ENCODE measurements at places on chromosomes 11 and 22.

DNA sequence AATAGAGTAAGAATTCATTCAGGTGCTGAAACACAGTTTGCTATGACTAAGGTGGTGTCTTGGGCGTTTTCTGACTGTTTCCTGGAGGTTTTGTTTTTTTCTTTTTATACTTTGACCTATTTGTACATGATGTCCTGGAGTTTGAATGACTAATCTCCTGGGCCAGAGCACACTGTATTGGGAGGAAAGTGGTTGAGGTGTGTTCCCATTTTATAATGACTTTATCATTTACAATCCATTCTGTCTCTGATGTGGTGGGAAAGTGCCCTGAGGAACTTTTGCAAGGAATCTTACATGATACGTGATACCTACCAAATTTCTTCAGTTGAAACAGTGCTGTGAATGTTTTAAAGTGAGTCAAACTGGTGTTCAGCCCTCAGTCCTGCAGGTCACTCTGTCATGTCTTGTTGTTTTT is 80.8 kb downstream of the TNRC6B start:
- ATAC-seq: no peak

DNA sequence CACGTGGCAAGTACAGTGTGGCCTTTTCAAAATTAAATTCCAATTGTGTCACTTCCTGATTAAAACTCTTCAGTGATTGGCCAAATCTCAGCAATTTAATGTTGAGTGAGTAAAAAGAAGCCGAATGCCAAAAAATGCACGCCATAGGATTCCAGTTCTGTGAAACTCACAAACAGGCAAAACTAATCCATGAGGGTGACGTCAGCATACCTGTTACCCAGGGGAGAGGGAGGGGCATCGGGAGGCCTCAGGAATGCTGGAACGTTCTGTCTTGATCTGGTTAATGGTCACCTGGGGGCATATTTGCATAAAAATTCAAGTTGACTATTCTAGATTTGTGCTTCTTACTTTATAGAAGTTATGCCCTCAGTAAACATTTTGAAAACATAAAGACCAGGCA is 39.9 kb upstream of the RAB1B start:
- ATAC-seq: no peak

DNA sequence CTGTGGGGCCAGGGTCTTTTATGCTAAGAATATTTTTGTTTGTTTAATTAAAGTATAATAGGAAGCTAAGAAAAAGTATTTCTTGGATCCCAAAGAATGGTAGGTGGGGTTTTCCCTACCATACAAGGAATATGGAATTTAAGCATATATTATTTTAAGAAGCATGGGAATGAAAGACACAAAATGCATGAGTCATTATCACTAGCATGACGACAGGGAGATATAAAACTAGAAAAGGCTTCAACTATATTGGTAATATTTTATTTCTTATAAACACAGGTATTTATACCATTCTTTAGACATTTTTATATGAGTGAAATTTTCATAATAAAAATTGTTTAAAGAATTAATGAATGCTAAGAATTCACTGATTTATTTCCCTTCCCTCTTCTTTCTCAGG is 39.3 kb upstream of the SOX6 start:
- ATAC-seq: no peak

GRCh38 chr11:60924110-60924905 is at the start of gene TMEM132A:
Gene TMEM132A, plus strand, starts transcription at chr11:60924460. Its CDS starts 174 bp downstream, at chr11:60924634.
- peak; percentile 93 for ATAC-seq

GRCh38 chr11:65695459-65696241 is 16.4 kb upstream of the KAT5 start:
- ATAC-seq: no peak

GRCh38 chr22:40310081-40310767 is 36.1 kb upstream of the ADSL start:
- peak; percentile 95 for ATAC-seq

DNA sequence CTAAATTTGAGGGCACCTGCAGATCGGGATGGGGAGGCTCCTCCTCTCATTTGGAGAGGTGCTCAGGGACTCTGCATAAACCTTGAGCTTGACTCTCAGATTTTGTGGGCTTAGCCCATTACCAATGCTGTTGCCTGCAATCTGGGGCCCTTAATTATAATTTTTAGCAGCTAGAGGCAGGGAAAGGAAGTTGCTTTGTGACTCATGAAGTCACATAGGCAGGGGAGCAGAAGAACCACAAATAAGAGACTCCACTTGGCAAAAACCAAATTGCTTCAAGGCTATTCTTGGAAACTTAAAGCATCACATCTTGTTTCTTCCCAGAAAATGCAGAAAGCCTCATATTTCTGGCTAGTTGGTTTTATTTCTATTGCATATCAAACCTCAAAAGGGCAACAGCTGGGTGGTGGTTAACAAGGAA is 46.9 kb downstream of the MICAL2 start:
- no peak for ATAC-seq

DNA sequence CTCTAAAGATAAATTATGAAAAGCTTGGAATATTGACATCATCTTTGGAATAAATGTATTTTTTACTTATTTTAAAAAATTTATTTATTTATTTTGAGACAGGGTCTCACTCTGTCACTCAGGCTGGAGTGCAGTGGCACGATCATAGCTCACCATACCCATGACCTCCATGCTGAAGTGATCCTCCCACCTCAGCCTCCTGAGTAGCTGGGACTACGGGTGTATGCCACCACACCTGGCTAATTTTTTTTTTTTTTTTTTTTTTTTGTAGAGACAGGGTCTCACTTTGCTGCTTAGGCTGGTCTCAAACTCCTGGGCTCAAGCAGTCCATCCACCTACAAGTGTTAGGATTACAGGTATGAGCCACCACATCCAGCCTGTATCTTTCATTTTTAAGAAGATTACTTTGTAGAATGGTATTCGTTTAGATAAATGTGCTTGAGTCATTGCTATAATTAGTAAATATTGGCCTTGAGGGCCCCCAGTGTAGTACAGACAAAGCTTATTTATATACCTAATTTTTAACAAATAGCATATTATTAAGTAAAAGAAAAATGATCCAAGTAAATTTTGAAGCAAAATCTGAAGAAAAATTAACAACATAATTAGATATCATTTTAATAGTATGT is 8.5 kb downstream of the SWAP70 start:
- ATAC-seq: no peak

GRCh38 chr11:85912414-85912813 is 57.2 kb downstream of the CCDC83 start:
- no peak for ATAC-seq

- no peak for ATAC-seq
Measured at GRCh38 chr11:2198621-2199365, 27.2 kb upstream of the TH start.

DNA sequence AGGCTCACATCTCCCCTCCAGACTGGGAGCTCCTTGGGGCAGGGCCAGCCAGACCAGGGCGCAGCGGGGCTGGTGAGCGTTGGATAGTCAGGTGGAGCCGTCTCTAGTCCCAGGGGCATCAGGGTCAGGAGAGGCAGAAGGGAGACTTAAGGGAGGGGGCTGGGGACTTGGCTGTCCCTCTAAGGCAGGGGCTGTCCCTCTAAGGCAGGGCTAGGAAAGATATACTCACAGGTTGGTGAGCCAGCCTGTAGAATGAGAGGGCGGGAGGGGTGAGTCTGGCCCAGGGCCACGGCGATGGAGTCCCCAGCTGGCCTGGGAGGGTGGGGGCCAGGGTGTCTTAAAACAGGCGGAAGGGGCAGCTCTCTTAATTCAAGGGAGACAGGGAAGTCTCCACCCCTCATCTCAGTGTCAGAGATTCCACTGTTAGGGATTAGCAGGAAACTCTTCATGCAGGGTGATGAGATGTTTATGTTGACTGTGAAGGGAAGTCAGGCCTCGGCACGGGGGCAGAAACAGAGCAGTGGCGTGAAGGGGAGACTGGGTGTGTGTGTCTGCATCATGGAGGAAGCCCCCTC is 11.3 kb downstream of the P2RY2 start:
- ATAC-seq: no peak

GRCh38 chr11:97487387-97487786 is 1097.6 kb downstream of the JRKL start:
- ATAC-seq: no peak

DNA sequence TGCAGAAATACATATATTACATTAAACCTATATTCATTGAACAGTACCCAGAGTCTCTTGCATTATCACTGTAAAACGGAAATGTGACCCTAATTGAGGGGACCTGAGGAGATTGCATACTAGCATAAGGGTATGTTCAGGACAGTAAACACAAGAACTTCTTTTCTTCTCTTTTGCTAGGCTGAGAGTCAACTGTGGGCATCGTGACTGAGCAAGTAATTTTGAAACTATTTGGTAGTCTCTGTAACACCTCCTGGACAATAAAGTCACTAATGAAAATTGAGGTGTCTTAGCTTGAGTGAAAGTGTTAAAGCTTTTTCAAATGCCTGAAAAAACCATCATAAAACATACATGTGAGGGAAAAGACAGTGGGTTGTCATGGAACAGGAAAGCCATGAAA is 90.9 kb downstream of the PDHX start:
- ATAC-seq: no peak

DNA sequence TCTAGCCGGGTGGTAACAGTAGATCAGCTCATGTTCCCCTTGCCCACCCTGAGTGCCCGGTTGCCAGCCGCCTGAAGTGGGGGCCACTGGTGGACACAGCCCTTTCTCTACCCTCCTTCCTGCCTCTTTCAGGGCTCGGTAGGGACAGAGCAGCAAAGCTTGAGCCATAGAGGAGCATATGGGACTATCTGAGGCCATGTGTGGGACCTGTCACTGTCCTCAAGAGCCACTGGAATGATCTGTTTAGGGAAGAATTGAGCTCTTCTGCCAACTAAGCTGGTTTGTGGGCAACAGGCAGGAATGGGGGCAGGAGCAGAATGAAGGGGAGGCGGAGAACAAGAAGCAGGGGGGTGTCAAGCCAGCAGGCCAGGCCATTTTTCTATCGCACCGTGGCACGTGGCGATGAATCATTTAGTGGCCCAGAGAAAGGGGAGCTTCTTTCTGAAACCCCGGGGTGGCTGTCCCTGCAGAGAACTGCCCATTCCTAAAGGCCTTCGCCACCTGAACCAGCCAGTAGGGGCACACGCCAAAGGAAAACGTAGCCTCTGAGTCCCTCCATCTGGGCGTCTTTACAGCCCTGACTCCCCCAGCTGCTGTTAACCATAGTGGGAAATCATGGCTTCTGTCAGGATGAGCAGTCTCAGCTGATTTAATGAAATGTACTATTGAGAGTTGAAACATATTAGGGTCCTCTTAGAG is 8.8 kb downstream of the ASPHD2 start:
- ATAC-seq: no peak

GRCh38 chr11:45396394-45396793 is 110.3 kb upstream of the SYT13 start:
- no peak for ATAC-seq

- no peak for ATAC-seq
Measured at GRCh38 chr11:75593286-75593915, 31.3 kb downstream of the SERPINH1 start.

DNA sequence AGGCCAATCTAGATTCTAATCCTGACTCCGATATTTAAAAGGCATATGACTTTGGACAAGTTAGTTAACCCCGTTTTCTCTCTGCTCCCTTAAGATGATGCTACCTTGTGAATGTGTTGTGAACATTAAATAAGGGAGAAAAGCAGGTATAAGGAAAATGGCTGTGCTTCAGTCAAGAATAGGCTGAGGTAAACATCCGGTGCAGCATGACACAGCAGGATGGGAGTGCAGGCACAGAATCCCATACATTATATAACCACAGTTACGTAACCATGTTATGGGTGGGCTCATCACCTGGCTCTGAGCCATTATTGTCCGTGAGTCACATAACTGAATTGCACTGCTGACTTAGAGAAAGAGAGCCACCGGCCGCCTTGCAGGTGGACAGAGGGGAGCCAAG is 382.2 kb upstream of the ANO5 start:
- no peak for ATAC-seq

DNA sequence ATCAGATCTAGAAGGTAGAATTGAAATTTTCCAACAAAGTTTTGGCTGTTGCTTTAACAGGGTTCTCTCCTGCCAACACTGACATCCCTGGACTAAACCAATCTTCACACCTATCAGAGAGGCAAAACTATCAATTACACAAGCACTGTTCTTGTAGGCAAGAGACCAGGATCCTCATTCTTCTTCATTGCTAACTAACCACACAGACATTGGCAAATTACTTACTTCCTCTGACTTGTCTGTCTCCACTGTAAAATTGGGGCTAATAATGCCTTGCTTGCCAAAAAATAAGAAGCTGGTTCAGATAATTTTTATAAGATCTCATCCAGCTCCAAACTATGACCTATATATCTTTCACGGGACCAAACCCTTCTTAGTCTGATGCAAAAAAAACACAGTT is 93.8 kb upstream of the DDI1 start:
- no peak for ATAC-seq

DNA sequence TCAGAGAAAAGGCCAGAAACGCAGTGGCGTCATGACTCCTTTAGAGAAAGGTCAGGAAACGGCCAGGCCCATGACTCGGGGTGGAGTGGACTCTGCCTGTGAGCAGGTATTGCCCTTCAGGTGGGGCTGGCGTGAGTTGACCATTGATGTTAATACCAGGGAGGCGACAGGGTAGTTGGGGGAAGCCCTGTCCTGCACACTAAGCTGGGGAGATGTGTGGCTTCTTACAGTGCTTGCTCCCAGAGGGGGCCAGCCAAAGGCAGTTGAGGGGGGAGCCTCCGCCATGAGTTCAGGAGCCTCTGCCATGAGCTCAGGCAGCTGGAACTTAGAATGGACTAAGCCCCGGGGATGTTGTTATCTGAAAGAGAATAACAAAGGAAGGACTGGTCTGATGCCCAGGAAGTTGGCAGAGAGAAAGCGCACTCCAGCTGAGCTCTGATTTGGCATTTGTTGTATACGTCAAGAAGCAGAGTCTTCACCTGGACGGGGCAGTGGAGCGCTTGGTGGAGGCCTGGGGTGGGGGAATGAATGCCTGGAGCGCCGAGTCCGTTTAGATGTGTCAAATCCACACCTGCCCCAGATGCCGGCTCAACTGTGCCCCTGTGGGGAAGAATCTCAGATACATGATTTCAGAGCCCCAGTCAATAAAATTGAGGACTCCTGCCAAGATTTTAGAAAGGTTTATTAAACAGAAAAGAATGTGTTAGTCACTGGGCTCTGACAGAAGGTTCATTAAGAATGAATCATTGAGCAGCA is 222.5 kb downstream of the TBC1D22A start:
- ATAC-seq: peak; percentile 19

GRCh38 chr11:129308241-129308865 is 67.3 kb upstream of the BARX2 start:
- ATAC-seq: no peak

DNA sequence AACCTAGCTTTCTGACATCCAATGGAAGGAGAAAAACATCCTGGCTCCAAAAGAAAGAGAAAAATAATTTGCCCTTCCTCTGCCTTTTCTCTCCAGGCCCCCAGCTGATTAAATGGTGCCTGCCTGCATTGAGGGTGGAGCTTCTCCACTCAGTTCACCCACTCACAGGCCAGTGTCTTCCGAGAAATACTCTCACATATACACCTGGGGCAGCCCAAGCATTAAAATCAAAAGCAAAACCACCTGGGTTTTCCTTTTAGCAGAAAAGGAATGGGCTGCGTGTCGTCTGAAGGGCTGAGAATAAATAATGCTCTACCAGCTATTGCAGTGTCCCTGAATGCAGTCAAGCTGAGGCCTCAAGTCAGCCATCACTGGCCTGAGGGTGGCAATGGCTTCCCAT is 1143.8 kb upstream of the TENM4 start:
- ATAC-seq: no peak

- ATAC-seq: no peak
Measured at GRCh38 chr22:42286205-42286604, 15.8 kb upstream of the TCF20 start.
